ENCODE measurements at places on chromosomes 7 and 10.

GRCh38 chr7:29416276-29416937 is 147.2 kb upstream of the PRR15 start:
- no peak for DNase-seq
- no peaks in the 10 kb centered on the region for H3K4me1 ChIP-seq
- H3K4me3 ChIP-seq: no peak overlapping the region
- H3K36me3 ChIP-seq: no peaks in the 10 kb centered on the region
- no peaks in the 10 kb centered on the region for H3K27me3 ChIP-seq

- peaks cover 15% of the 10 kb centered on the region for H3K4me1 ChIP-seq
- H3K27me3 ChIP-seq: no peaks in the 10 kb centered on the region
- no peak overlapping the region for H3K27ac ChIP-seq
- no peak overlapping the region for H3K4me3 ChIP-seq
These were observed 14.6 kb downstream of the EPC1 start for GRCh38 chr10:32332299-32332750.

GRCh38 chr10:82558014-82558607 is 683.1 kb downstream of the NRG3 start:
- no peaks in the 10 kb centered on the region for H3K36me3 ChIP-seq
- H3K4me1 ChIP-seq: no peaks in the 10 kb centered on the region
- H3K27me3 ChIP-seq: no peaks in the 10 kb centered on the region
- H3K27ac ChIP-seq: no peak overlapping the region
- no peak overlapping the region for H3K4me3 ChIP-seq

DNA sequence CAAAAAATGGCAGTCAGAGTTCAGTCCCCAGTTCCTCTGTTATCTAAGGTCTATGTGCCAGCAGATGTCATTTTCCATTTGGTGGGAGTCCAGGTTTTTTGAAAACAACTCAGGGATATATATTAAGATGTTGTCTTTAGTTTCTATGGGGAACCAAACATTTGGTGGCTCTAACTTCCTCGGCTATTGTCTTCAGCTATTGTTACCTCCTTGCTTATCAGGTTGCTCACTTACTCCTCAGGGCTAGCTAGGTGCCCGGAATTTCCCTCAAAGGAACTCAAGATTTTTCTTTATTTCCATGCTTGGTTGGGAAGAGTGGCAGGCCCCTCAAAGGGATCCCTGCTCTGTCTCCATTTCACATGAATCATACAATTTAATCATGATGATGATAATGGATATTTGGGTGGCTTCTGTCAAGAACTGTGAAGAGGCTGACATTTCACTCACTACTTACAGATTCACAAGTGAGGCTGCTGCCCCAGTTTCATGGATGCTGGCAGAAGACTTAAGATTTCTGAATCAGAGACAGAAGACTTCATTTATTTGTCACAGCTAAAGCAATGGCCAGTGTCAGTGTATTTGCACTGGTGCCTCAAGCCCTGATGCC is 182.8 kb downstream of the PKD1L1 start:
- DNase-seq: peak; percentile 58
- H3K27ac ChIP-seq: no peak overlapping the region
- H3K36me3 ChIP-seq: no peaks in the 10 kb centered on the region
- no peak overlapping the region for H3K4me3 ChIP-seq
- no peaks in the 10 kb centered on the region for H3K27me3 ChIP-seq

DNA sequence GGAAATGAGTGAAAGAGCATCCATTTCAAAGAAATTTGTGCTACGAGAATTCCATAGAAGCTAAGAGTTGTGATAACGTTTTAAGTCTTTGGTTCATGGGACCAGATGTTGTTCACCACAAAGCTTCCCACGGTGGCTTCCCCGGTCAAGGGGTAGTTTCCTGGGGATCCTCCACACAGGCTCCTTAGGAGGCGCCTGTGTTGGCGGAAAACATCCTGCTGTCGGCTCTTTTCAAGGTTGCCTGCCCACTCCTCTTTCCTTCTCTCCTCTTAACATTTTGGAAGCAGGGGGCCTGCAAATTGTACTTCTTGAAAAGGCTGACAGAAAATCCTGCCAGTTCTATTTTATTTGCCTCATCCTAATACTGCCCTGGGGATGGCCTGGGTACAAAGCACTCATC is 398.6 kb downstream of the SORCS1 start:
- no peak overlapping the region for H3K27ac ChIP-seq
- DNase-seq: no peak
- H3K36me3 ChIP-seq: no peaks in the 10 kb centered on the region

DNA sequence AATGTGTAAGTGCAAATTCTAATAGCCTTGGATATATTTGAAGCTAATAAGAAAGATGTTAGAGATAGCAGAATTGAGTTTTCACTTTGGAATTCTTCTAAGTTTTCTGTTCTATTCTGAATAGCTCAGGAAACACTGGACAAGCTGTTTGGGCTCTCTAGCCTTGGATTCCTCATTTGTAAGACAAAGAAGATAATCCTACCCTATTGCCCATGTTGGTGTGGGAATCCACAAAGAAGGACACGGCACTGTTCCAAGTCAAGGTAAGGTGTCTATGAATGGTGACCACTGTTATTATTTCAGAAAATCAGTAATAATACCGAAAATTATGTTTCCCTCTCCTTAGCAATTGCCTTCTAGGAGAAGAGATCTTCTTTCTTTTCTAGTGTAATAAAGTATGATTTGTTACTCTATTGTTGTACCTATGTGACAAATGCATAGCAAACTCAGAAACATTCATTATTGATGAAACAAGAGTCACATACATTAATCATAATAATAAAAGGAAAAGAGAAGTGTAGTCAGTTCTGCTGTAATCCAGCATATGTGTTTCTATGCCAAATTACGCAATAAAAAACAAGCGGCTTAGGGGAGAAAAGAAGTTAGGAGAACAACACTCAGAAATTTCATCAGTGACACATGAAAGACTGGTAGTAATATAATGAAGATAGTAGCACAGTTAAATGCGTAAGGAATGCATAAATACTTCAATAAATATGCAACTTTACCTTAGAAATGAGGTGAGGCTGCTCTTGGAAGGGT is 1012.3 kb upstream of the PHF14 start:
- no peaks in the 10 kb centered on the region for H3K36me3 ChIP-seq
- H3K4me1 ChIP-seq: no peaks in the 10 kb centered on the region
- no peaks in the 10 kb centered on the region for H3K27me3 ChIP-seq
- H3K27ac ChIP-seq: no peak overlapping the region
- no peak overlapping the region for H3K4me3 ChIP-seq
- no peak for DNase-seq

DNA sequence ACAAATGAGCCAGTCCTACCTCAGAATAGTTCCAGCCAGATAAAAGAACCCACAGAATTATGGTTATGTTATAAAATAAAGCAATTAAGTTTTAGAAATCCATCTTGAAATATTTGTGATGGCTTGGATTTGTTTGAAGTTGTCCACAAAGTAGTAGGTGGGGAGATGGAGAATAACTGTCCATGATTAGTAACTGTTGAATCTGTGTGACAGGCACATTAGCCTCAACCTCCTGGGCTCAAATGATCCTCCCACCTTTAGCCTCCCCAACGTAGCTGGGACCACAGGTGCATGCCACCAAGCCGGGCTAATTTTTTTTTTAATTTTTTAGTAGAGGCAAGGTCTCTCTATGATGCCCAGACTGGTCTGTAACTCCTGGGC is 10.1 kb downstream of the HNRNPF start:
- no peak overlapping the region for H3K4me3 ChIP-seq
- DNase-seq: no peak

DNA sequence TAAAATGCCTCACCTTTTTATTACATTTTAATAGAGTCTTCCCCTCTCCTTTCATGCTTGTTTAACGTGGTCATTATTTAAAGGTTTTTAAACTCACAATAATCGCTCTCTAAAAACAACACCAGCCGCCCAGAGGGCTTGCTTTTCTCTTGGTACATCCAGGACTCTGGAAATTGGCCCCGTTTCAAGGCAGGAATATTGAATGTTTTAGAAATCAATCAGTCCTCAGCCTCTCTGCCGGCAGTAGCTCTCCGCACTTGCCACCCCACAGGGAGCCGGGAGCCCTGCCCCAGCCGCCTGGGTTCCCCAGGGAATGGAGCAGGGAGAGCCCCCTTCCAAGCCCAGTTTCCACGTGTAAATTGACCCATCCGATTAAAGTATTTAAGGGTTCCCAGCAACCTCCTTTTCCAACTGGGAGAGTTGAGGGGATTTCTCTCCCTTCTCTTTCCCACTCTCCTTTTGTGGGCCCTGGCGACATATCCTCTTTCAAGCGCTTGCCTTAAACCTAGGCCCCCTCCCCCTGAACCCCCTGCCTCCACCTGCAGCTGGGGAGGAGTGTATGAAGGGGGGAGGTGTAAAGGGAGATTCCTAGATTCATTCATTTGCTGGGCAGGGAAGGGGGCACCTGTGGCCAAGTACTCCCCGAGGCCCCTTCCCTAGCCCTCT is 1.9 kb downstream of the FGF8 start:
- no peak overlapping the region for H3K27ac ChIP-seq
- peaks cover 17% of the 10 kb centered on the region for H3K27me3 ChIP-seq
- H3K4me3 ChIP-seq: no peak overlapping the region

DNA sequence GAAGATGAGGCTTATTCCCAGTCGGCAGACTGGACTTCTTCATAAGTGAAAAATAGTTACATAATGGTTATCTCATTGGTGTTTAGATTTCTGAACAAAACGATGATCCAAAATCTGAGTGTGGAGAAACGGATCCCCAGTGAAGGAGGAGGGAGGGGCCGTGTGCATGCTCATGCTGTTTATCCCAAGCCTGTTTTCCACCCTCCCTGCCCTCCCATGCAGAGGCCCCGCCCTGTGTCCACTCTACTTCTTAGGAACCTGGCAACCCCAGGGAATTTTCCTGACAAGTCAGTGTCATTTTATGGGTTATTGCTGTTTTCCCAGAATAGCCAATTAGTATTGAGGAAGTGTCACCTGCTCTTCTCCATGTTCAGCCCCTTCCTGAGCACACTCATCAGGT is 174.0 kb downstream of the CELF2 start:
- no peaks in the 10 kb centered on the region for H3K27me3 ChIP-seq
- no peaks in the 10 kb centered on the region for H3K4me1 ChIP-seq
- DNase-seq: no peak
- no peaks in the 10 kb centered on the region for H3K36me3 ChIP-seq
- H3K4me3 ChIP-seq: no peak overlapping the region

DNA sequence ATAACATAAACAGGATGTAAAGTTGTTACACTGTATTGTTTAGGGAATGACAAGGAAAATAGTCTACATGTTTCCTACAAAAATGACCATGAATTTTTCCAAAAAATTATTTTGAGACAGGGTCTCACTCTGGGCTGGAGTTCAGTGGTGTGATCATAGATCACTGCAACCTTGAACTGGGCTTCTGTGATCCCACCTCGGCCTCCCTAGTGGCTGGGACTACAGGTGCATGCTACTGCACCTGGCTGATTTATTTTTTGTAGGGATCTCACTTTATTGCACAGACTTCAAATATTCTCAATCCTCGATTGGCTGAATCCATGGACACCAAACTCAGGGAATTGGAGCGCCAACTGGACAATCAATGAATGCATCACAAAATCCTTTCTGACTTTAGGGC is 6.6 kb downstream of the CHCHD2 start:
- H3K36me3 ChIP-seq: peaks cover 8% of the 10 kb centered on the region
- H3K27me3 ChIP-seq: no peaks in the 10 kb centered on the region
- no peak overlapping the region for H3K4me3 ChIP-seq

- H3K27me3 ChIP-seq: no peaks in the 10 kb centered on the region
- no peaks in the 10 kb centered on the region for H3K4me1 ChIP-seq
- DNase-seq: no peak
- no peak overlapping the region for H3K27ac ChIP-seq
- H3K4me3 ChIP-seq: no peak overlapping the region
These were observed 27.7 kb downstream of the HIP1 start for GRCh38 chr7:75711076-75711475.

- H3K4me3 ChIP-seq: peak overlapping the region; percentile 79
- peak; percentile 80 for DNase-seq
- peak overlapping the region; percentile 93 for H3K27ac ChIP-seq
These were observed 10.6 kb upstream of the GRB10 start for GRCh38 chr7:50793120-50793946.

GRCh38 chr10:123965973-123966895 is 74.6 kb upstream of the CPXM2 start:
- H3K36me3 ChIP-seq: no peaks in the 10 kb centered on the region
- no peaks in the 10 kb centered on the region for H3K4me1 ChIP-seq
- DNase-seq: no peak
- H3K27me3 ChIP-seq: no peaks in the 10 kb centered on the region

GRCh38 chr7:82443036-82443546 is 486 bp downstream of the CACNA2D1 start:
- DNase-seq: peak; percentile 80
- no peaks in the 10 kb centered on the region for H3K36me3 ChIP-seq
- H3K27ac ChIP-seq: peak overlapping the region; percentile 90
- no peaks in the 10 kb centered on the region for H3K27me3 ChIP-seq
- H3K4me3 ChIP-seq: peak overlapping the region; percentile 80

- H3K27ac ChIP-seq: no peak overlapping the region
- H3K4me3 ChIP-seq: no peak overlapping the region
- no peaks in the 10 kb centered on the region for H3K36me3 ChIP-seq
- H3K27me3 ChIP-seq: no peaks in the 10 kb centered on the region
- peaks cover 7% of the 10 kb centered on the region for H3K4me1 ChIP-seq
These were observed 5.5 kb downstream of the SND1 start for GRCh38 chr7:127657500-127657899.

DNA sequence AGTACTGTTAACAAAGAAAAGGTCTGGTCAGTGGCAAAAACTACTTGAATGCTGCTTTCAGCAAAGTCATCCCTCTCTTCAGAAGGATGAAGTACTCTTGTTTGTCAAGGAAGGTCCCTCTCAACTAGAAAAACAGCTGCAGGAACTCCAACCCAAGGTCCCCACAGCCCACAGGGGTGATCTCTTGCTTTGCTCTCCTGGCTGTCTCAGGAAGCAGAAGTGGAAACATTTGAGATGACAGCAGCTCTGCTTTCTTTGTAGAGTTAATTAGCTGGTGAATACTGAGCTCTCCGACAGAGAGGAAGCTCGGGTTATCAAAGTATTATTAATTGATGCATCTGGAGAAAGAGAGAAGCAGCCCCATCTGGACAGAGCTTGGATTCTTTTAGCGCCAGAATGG is 25.4 kb upstream of the LRGUK start:
- no peaks in the 10 kb centered on the region for H3K27me3 ChIP-seq
- DNase-seq: no peak
- no peak overlapping the region for H3K27ac ChIP-seq
- no peaks in the 10 kb centered on the region for H3K36me3 ChIP-seq
- no peak overlapping the region for H3K4me3 ChIP-seq

- H3K36me3 ChIP-seq: peaks cover 5% of the 10 kb centered on the region
- no peak within 1 kb of the TSS for H3K4me3 ChIP-seq
- peak; percentile 86 for DNase-seq
- no peaks in the 10 kb centered on the region for H3K4me1 ChIP-seq
- H3K27ac ChIP-seq: no peak within 1 kb of the TSS
These were observed at the start of gene SUN1 for GRCh38 chr7:832167-832967. Gene SUN1 (plus strand): TSS chr7:832476. CDS start chr7:832525, 49 bp downstream.

Measured in mesendoderm (in vitro differentiated cells).